ENCODE measurements at places on chromosomes 2 and 18. TPM values are rescaled to one million over a fixed set of nuclear protein-coding genes. Genes with fewer than 3 reads are reported as not detected.

DNA sequence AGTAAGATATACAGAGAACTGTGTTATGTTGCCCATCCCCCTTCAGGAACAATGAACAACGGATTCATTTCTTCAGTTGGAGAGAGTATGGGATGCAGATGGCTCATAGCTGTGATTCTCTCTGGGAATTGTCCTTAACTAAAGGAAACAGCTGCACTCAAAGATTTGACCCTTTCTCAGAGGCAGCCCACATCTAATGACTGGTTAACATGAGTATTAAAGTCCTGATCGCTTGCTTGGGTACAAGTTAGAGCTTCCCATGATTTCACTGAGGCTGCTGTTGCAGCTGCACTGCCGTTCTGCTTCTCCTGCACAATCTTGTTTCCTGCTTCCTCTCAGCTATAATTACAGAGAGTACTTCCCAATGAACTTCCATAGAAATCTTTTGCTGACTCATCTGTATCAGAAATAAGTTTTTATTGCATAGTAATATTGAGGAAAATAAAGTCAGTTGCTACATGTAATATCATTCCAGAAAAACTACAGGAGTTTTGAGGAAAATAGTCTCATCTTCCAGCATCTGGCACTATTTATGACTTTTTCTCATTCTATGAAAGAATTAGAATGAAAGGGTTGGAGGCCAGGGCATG, 12.8 kb upstream of the SCN9A start:
- peak; percentile 9 for DNase-seq

DNA sequence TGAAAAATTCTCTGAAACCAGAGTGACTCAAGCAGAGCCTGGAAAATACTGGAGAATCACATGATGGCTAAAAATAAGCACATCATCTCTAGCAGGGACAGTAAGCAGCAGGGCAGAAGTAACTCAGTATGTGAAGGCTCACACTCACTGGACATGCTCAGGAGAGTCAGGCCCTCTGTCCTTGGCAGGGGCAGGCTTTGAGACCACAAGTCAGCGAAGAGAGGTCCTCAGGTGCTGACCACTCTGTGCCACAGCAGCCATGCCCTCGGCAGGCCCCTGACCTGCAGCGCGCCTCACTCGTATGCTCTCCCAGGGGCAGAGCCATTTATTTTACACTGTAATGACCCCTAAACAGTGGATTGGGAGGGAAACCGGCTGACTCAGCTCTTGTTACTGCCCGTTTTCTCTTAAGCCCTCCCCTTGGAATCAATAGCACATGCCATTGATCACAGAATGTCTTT, 76.8 kb downstream of the MAPRE2 start:
- DNase-seq: peak; percentile 10

DNA sequence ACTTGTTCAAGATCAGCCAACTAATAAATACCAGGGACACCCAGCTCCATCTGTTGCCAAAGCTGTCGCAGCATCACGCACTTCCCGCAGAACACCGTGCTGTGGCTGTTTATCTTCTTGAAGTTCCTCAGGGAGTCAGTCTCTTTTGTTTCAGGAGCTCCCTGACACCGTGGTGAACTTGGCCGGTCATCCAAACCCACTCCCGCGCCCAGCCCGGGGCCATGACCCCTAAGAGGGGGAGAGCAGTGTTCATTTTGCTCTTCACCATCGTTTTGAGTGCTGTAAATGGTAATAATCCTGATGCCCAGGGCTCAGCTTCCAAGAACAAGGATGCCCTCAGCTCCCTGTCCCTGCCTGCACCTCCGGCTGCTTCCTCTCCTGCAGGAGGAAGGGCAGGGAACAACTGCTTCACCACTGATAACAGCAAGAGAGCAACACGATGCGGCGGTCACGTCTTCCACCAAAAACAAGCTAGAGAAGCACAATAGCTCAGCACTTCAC, 131.4 kb downstream of the SEPTIN10 start:
- DNase-seq: no peak

Gene COL4A4
- total RNA-seq: not detected

- DNase-seq: no peak
These were observed 16.9 kb downstream of the ZNF236 start for GRCh38 chr18:76839086-76839794.

GRCh38 chr2:16318051-16318450, 347.6 kb downstream of the CYRIA start:
- DNase-seq: no peak

Gene ANKRD30B
- 7.3 TPM for total RNA-seq

- DNase-seq: peak; percentile 85
These were observed 289.2 kb downstream of the TNS1 start for GRCh38 chr2:217713395-217714286.

Gene ASB18
- total RNA-seq: not detected

DNA sequence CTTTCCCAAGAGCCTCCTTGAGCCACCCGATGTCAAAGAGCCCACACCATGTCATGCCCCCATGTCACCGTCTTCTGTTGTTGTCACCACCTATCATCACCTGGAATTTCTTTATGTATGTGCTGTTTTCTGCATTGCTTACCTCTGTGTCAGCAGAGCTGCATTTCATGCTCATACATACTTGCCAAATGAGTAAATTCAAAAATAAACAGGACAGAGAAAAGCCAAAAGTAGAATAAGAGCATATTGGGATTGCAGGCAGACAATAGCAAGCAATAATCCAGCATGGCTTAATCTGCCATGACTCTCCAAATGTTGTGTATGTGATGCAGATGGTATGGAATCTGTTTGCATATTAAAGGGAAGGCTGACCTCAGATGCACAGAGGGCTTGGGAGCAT, 15.3 kb upstream of the RGPD4 start:
- no peak for DNase-seq

- DNase-seq: no peak
These were observed 58.8 kb upstream of the FZD5 start for GRCh38 chr2:207828361-207829057.

GRCh38 chr2:201887773-201888425, 81.6 kb downstream of the CDK15 start:
- no peak for DNase-seq

Data from SK-MEL-5 (cell line).